Activated CD8-positive, alpha-beta memory T cell treated with anti-CD3 and anti-CD28 coated beads for 1 hour (primary cell): ENCODE measurements at places on chromosomes 1 and 21.

DNA sequence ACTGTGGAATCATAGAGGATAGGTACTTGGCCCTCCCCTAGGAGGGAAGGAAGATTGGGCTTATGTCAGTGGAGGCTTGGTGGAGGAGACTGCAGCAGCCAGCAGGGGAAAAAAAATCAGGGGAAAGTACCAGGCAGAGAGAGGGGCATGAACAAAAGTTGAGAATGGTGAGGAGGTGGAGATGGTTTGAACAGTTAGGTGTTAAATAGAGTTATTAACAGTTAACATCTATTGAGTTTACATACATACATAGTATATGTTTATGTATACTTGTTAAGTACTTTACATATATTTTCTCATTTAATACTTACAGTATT, 136.5 kb upstream of the HNRNPU start:
- DNase-seq = no peak

- DNase-seq = no peak
Observed at GRCh38 chr1:226029568-226030225, 30.6 kb upstream of the SDE2 start.

- DNase-seq = no peak
Observed at GRCh38 chr1:28646040-28646439, 2.4 kb upstream of the RNU11 start.

- no peak for DNase-seq
Observed at GRCh38 chr1:94265906-94266305, 28.5 kb upstream of the ARHGAP29 start.

GRCh38 chr1:149844101-149844500, 55.3 kb upstream of the BOLA1 start:
- no peak for DNase-seq

DNA sequence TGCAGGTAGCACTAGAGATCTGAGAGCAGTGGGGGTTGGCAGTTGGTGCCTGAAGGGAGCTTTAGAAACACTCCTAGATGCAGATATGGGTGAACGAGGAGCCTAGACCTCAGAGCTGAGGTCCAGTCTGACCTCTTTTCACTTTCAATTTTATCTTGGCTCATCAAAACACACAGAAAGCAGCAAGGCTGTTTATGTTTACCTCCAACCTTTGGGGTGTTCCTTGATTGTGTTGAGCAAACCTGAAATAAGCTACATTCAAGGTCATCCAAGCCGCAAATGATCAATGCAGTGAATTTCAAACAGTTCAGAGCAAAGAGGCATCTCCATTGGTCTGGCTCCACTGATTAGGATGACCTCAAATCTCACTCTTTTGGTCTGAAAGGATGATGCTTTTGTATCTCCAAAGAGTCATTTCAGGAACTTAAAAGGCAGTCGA, 1.3 kb downstream of the LY9 start:
- no peak for DNase-seq

DNA sequence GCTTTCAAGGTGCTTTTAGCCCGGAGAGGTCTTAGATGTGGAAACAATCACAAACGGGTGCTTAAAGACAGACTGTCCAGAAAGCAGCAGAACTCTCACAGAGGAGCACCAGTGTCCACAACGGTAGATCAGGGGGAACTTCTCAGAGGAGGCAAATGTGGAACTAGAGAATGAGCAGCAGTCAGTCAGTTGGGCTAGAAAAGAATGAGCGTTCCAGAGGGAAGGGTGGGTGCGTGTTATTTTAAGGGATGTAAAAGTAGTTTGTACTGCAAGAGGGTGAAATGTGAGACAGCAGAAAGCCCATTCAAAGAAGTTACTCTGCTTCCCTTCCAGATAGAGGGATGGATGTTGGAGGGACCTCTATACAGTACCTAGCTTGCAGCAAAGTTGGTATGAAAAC, 30.9 kb downstream of the RGS5 start:
- no peak for DNase-seq

DNA sequence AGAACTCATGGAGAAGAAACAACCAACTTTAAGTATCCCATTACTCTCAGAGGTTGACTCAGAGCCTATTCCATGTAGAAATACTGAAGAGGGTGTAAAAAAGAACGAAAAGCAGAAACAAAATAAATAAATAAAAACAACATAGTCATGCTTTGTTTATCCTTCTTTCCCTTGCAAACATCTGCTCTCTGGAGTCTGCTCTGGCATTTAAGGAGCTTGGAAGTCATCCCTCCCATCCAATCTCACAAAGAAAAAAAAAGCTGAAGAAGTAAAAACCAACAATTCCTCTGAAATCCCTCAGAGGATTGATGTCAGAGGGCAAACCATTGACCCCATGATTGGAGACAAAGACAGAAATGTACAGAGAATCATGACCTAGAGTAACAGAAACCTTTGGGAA, 302.6 kb upstream of the GREM2 start:
- no peak for DNase-seq

DNA sequence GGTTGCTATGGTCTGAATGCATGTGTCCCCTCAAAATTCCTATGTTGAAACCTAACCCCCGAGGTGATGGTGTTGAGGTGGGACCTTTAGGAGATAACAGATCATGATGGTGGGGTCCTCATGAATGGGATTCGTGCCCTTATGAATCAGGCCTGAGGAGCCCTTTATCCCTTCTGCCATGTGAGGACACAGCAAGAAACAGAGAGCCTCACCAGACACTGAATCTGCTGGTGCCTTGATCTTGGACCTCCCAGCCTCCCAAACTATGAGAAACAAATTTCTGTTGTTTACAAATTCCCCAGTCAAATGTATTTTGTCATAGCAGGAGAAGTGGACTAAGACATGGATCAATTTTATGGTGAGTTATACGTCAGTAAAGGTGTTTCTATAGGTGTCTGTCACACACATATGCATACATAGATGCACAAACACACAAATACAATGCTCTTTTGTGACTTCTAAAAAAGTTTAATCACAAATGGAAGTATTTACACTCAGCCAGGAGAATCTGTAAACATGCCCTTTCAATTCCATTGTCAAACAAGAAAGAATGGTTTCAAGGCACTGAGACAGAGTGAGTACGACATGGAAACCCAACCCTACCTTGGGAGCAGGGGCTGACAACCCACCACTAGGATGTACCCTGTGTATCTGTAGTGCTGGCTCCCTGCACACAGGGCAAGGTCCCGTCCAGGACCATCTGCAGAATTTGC, 5.5 kb upstream of the ETS2 start:
- no peak for DNase-seq
